Stimulated activated CD8-positive, alpha-beta memory T cell treated with anti-CD3 and anti-CD28 coated beads, Interleukin-2, amount 100 ng/mL, for 1 hour (primary cell): ENCODE measurements at places on chromosomes 16 and 17.

- DNase-seq, result peak; percentile 46
Observed at GRCh38 chr16:31487720-31488467, 5.0 kb downstream of the SLC5A2 start.

GRCh38 chr16:89349947-89350633, 132.6 kb downstream of the ZNF778 start:
- no peak for DNase-seq

- DNase-seq, result no peak
Observed at GRCh38 chr16:66199189-66199588, 167.3 kb upstream of the CDH5 start.

- no peak for DNase-seq
Observed at GRCh38 chr17:42781639-42782165, 1.3 kb downstream of the WNK4 start.

DNA sequence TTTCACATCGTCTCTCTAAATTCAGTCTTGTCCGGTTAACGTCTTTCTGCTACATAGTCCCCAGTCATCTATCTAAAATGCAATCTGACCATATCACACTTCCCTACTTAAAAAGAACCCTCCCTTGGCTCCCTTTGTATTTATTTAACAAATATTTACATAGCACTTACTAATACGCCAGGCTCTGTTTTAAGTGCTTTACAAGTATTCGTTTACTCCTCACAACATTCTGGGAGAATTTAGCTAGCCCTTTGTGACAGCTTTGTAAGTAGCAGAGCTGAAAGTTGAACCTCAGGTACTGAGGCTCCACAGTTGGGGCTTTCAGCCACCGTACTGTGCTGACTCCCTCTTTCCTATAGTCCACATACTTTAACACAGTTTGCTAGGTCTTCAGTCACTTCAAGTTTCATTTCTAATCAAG, 9.2 kb downstream of the PAFAH1B1 start:
- DNase-seq, result no peak

DNA sequence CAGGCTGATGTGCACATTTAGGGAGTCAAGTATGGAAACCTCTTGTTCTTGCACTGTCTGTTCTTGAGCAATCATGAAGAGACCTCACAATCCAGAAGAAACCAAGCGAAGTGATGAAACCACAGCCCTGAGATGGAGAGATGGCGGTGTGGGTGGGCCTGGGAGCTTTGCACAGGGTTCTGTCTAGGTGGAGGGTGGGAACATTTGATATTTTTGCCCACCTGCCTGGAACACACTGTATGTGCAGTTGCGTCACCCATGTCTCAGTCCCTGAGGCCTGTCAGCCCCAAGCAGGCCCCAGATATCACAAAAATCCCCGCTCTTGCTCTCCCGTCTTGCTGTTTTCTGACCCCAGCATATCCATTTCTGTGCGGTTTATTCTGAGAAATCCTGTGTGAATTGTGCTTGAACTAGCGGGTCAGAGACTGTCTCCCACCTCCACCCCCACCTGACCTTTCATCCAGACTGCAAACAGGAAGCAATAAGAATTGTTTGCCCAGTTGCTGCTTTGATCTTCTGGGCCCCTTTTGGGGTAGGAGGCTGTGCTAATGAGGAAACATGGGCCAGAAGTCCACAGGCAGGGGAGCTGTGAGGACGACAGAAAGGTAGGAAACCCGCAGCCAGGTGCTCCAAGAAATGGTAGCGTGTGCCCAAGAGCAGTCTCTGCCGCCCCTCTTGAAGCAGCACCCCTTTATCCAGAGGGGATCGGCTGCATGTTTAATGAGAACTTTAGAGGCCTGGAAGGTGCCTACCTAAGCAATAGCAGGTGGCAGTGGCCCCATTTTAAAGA, 183.8 kb downstream of the CCDC182 start:
- no peak for DNase-seq

DNA sequence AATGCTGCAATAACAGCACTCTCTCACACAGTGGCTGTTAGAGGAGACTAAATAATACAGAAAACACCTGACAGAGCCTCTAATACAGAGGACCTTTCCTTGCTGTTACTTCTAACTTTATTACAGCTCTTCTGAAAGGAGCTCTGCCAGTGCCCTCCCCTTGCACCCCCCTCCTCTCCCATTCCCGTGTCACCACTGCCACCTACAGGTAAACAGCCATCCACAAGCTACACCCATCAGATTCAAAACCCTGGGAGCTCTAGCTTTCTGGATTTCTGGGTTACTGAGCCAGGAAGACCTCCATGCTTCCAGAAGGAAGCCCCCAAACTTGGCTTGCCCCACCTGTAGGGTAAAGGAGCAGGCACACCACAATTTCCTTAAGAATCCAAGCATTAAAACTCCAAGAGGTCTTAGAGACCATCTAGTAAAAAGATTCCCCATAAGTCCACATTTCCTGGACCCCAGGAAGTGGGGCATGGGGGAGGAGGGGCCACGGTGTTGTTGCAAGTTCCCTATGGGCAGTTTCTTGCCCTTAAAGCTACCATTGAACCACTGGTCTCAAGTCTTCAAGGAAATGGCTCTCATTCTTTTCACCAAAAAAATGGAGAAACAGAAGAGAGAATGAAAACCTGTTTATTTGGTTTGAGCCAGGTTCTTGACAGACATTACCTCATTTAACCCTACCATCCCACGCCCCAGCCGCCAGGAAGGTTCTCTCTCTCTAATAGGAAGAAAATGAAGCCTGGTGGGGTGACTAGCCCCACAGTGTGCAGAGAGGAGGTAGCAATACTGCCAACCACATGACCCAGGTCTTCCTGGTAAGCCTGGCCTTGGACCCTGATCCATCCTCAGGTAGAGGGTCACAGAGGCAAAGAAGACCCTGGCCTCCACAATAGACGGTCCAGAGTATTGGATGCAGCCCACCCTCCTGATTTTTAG, 52.8 kb downstream of the TOM1L2 start:
- DNase-seq, result peak; percentile 24

GRCh38 chr17:55200904-55201303, 63.9 kb upstream of the HLF start:
- DNase-seq, result no peak

DNA sequence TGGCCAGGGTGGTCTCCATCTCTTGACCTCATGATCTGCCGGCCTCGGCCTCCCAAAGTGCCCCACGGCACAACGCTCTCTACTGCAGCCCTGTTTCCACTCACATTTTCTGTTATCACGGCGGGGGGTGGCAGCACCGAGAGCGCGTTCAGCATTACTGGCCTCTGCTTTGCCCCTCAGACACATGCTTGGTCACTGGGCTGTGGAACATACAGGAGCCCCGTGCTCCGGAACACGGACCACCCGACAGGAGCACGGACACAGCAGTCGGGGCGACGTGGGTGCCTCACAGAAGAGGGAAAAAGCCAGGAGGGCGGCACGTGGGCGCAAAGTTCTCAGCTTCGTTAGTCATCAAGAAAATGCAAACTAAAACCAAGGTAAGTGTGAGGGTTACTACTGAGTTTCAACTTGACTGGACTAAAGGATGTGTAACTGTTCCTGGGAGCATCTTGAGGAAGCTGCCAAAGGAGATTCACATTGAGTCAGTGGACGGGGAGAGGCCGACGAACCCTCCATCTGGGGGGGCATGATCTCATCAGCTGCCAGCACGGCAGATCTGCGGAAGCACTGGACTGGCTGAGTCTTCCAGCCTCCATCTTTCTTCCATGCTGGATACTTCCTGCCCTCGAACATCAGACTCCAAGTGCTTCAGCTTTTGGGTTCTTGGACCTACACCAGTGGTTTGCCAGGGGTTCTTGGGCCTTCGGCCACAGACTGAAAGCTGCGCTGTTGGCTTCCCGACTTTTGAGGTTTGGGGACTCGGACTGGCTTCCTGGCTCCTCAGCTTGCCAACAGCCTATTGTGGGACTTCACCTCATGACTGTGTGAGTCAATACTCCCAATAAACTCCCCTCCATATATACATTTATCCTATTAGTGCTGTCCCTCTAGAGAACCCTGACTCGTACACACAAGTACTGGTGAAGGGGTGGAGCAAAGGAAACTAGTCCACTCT, 106.8 kb downstream of the ZNF778 start:
- DNase-seq, result no peak

GRCh38 chr16:88078111-88078775, 127.0 kb downstream of the BANP start:
- DNase-seq, result no peak

GRCh38 chr16:17151335-17151734, 319.4 kb downstream of the XYLT1 start:
- DNase-seq, result no peak

DNA sequence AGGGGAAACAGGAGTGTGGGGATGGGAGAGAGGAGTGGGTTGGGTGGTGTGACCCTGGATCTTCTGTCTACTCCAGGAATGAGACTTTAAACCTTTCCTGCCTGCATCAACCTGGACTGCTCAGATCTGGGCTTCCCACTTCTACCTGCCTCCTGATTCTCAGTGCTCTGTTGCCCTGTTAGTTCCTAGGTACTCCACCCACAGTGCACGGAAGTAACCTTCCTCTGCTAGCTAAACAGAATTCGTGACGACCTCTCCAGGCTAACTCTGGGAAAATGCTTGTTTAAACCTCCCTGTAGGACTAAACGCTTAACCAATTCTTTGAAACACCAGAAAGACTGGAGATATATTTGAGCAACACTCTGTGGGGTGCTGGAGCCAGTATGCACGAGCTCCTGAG, 83.4 kb upstream of the CLEC3A start:
- no peak for DNase-seq

GRCh38 chr16:76650582-76650981, 373.4 kb downstream of the CNTNAP4 start:
- DNase-seq, result no peak

GRCh38 chr16:54397838-54398237, 111.3 kb upstream of the IRX3 start:
- no peak for DNase-seq

DNA sequence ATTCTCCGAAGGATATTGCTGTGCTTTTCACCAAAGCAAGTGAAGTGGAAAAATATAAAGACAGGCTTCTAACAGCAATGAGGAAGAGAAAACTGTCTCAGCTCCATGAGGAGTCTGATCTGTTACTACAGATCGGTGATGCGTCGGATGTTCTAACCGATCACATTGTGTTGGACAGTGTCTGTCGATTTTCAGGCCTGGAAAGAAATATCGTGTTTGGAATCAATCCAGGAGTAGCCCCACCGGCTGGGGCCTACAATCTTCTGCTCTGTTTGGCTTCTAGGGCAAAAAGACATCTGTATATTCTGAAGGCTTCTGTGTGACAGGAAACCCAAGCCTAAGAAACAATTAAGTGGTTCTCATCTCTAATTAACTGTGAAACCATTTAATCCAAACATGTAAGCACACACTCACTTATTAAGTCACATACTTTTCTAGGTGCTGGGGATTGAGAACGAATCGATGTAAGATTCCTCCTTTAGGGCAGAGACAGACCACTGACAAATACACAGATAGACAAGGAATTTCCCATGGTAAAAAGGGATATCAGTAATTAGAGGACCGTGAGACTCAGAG, 22.8 kb downstream of the SLFN5 start:
- no peak for DNase-seq

DNA sequence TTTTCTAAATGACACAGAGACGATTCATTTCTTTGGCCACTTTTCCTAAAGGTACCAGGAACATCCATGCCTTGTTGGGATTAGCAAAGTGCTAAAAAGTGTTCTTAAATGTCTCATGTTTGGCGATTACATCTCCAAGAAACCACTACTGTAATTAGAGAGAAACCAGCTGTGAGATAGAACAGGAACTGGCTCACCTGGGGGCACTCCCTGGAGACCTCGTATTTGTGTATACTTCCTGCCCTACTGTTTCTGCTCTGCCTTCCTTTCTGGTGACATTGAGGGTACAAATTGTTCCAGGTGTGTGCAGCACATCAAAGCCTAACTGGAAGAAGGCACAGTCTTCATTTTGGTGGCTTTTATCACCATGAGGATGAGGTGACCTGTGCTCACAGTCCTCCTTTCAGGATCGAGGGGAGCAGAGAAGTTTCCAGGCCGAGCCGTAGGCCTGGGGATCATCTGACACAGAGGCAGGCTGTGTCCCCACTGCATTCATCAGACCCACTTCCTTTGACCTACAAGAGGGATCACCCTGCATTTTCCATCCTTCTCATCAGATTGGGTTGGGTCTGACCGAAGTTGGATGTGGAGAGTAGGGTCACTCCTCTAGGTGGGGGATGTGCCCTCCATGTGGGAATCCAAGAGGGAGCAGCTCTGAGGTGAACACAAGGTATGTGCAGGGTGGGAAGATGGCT, 23.7 kb downstream of the CCL4 start:
- no peak for DNase-seq

DNA sequence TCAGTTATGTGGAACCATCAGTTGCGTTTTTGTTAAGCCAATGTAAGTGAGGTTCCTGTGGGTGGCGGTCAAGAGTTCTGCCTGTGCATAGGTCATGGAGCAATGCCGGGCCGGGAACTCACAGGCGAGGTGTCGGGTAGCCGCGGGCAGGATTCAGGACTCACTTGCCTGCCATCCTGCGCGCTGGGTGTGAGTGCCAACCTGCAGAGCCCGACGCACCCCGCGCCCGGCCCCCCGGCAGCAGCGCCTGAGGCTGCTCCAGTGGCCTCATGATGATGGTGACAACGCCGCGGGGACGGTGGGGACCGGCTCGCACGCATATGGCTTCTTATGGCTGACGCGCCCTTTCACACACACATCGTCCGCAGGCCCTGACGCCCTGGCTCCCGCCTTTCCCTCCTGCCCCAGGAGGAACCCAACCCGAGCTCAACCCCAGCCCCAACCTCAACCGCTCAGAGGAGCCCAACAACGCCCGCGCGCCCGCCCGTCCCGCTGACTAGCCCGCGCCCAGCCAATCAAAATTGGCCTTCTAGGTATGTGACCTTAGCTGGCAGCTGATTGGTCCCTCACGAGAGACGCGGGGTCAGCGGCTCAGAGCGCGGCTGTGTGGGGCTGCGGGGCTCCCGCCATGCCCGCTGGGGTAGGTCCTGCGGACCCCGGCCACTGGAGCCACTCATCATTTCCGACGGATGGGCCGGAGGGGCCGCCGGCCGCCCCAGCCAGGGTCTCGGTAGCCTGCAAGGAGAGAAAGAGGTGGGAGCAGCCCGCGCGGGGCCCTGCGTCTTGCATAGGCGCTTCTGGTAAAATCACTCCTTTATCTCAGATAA, at the start of gene C16orf95:
Gene C16orf95, minus strand, starts transcription at position 470 of the 827 bp plus-strand sequence. Its CDS starts 150 bp downstream, at position 320.
- peak; percentile 96 for DNase-seq

GRCh38 chr17:16652847-16653366, 743 bp downstream of the ZNF624 start:
- no peak for DNase-seq
